Activated naive CD8-positive, alpha-beta T cell treated with anti-CD3 and anti-CD28 coated beads for 36 hours (primary cell): ENCODE measurements at places on chromosomes 7 and 10. TPM values are rescaled to one million over a fixed set of nuclear protein-coding genes. Genes with fewer than 3 reads are reported as not detected.

Gene NPSR1
- not detected for total RNA-seq

DNA sequence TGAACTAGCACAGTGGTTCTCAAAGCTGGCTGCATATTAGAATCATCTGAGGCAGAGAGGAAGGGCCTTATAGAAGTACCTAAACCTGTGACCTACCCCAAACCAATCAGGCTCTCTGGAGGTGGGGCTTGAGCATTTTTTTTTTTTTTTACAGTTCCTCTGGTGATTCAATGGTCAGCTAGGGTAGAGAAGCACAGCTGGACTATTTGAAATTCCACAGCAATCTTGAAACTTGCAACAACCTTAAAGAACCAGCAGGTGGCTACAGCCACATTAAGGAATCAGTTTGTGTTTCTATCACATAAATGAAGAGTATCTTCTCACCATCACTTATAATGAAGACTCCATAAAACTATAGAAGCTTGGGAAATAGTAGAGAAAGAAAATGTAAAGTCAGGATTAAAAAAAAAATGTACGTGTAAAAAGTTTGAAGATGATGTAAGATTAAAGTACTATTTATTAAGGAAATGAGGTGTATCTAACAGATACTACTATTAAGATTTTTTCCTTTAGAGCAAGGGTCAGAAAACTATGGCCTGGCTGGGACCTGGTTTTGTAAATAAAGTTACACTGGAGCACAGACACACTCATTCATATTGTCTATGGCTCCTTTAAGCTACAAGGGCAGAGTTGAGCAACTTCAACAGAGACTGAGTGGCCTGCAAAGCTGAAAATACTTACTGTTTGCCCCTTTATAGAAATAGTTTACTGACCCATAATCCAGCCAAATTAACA is 3.8 kb downstream of the RTKN2 start:
- H3K36me3 ChIP-seq = no peaks in the 10 kb centered on the region
- H3K4me1 ChIP-seq = peaks cover 12% of the 10 kb centered on the region
- H3K4me3 ChIP-seq = no peak overlapping the region
- H3K27ac ChIP-seq = no peak overlapping the region
- H3K27me3 ChIP-seq = peaks cover 34% of the 10 kb centered on the region

- H3K27ac ChIP-seq = no peak overlapping the region
- no peak for DNase-seq
- no peak overlapping the region for H3K4me3 ChIP-seq
These were observed 34.0 kb upstream of the CCDC7 start for GRCh38 chr10:32411797-32412498.

DNA sequence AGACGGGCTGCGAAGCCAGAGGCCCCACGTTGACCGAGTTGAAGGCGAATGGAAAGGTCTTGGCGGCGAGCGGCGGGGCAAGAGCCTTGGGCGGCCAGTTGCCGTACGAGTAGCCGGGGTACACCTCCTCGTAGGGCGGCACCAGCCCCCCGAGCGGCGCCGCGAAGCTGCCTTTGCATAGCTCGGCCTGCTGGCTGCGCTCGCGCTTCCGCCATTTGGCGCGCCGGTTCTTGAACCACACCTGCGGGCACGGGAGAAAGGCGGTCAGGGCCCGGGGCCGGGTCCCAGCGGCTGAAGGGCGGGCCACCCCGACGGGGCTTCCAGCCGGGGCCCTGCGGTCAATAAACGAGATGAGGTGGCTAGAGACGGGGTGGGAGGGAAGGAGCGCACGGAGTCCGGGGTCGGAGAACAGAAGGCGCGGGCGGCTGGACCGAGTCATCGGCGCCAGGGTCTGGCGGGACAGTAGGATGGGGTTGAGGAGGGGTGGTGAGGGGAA is 4.8 kb downstream of the ELOVL3 start:
- peaks cover 9% of the 10 kb centered on the region for H3K4me1 ChIP-seq
- peak overlapping the region; percentile 51 for H3K4me3 ChIP-seq
- no peaks in the 10 kb centered on the region for H3K36me3 ChIP-seq

DNA sequence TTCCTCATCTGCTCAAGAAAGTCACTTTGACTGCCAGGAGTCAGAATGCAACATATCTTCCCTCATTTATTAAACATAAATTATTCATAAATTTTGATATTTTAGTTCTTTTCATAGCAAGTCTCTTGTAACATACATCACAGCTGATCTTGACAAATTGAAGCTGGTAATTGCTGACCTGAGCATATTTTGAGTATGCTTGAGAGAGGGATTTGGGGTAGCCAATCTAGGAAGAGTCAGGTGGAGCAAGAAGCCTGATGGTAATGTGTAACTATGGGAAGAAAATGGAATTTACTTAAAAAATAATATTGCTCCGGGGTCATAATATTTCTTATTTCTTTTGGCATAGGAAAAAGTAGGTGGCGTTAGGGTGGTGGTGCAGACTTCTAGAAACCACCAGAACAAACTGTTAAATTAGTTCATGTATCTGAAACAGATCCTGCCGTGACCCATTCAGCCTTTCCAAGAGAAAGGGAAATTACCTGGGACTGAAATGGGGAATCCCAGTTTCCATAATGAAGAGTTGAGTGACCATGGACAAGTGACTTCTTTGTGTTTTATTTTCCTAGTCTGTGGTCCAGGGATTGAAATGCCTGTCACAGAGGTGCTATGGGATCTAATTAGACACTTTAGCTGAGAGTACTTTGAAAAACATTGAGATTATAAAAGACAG is 12.9 kb downstream of the CPED1 start:
- H3K27ac ChIP-seq = no peak overlapping the region
- H3K4me1 ChIP-seq = peaks cover 9% of the 10 kb centered on the region
- no peaks in the 10 kb centered on the region for H3K36me3 ChIP-seq
- no peak overlapping the region for H3K4me3 ChIP-seq
- DNase-seq = no peak

DNA sequence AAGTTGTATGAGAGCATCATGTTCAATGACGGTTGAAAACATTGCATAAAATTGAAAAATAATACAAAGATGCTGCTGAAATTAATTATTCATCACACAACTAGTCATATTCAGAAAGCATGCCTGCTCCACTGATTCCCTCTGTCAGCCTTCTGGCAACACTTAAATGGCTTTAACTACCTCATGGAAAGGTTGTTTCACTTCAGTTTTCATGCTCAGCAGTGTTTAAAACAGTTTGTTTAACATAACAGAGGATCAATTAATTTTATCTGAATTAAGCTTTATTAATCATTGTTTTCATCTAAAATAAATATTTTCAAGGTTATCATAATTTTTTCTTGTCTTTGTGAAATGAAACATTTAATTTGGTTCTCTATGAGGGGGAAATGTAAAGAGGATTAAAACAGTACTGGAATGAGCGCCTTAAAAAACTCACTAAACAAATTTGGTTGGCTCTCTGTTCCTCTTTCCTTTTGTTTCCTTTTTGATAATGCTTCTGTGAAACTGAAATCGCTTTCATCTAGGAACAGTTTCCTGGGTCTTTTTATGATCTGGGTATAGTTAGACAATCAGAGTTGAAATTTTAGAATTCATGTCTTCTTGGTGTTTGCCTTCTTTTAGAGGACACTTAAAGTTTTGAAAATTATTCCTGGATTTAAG is 427.4 kb downstream of the SH2D4B start:
- H3K36me3 ChIP-seq = no peaks in the 10 kb centered on the region
- H3K4me3 ChIP-seq = no peak overlapping the region
- no peaks in the 10 kb centered on the region for H3K4me1 ChIP-seq
- no peak for DNase-seq

DNA sequence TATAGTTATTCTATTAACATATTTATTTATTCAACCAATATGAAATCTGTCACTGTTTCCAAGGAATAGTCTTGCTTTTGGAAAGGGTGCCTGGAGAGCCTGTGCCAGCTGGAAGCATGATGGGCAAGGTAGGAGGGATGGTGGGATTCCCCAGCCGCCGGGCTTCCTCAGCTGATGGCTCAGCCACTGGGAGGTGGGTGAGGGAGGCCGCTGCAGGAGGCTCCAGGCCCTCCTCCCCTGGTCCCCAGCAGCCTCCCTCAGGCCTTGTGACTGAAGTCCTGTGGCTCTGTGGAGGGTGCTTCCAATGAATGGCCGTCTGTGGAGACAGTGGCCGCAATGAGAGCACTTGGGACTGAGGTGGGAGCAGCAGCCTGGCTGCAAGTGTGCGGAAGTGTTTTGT is 27.0 kb downstream of the SPAG6 start:
- no peak for DNase-seq
- peaks cover 18% of the 10 kb centered on the region for H3K4me1 ChIP-seq
- no peak overlapping the region for H3K4me3 ChIP-seq
- H3K27me3 ChIP-seq = no peaks in the 10 kb centered on the region

DNA sequence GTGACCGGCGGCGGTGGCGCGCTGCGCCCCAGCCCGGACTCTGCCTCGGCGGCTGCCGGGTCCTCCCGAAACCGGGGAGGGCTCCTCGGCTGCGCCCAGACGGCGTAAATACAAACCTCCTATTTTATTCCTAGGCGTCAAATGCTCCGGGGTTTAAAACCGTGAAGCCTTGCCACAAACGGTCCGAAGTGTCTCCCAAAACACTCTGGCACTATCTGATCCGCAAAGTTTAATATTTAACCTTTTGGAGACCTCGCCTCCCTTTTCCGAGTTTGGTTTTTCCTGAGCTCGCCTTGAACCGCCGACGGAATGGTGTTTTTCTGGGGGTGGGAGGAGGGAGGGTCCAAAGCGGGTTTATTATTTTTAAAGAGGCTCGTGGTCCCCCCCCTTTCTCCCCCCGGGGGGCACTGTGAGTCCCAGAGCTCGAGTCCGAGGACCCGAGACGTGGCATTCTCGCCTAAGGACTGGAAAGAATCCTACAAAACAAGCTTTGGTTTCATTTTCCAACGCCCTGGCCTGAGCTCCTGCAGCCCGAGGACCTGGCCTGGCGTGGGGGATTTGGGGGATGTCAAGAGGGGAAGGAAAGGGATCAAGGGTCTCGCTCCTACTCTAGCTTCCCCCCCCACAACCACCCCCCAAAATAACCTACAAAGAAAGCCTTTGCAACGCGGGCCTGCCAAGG is 1.8 kb downstream of the TNRC18 start:
- H3K4me3 ChIP-seq = peak overlapping the region; percentile 61
- no peaks in the 10 kb centered on the region for H3K36me3 ChIP-seq
- no peak for DNase-seq
- peaks cover 23% of the 10 kb centered on the region for H3K4me1 ChIP-seq
- H3K27me3 ChIP-seq = peaks cover 88% of the 10 kb centered on the region

DNA sequence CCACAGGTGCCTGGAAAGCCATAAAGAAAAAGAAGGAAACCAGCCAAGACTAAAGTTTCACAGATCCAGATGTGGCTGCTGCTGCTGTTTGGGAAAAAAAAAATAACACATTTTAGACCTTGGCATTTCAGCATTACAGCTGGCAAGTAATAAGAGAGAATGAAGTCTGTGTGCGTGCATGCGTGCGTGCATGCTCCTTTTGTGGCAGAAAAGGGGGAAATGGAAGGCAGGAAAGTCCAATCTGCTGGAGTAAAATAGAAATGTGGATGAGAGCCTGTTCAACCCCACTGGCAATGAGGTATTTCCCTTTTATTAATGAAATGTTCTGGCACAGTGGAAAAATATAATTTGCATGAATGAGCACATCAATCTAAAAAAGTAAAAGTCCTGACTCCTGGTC is 137.0 kb upstream of the SEMA3A start:
- H3K36me3 ChIP-seq = no peaks in the 10 kb centered on the region
- no peaks in the 10 kb centered on the region for H3K4me1 ChIP-seq
- no peak overlapping the region for H3K27ac ChIP-seq
- no peak for DNase-seq
- H3K27me3 ChIP-seq = peaks cover 4% of the 10 kb centered on the region
- H3K4me3 ChIP-seq = no peak overlapping the region

GRCh38 chr7:93148144-93148543 is at the start of gene SAMD9L:
Gene SAMD9L (minus strand): TSS chr7:93148385. CDS start chr7:93135971, 12,414 bp downstream.
- peak within 1 kb of the TSS; percentile 86 for H3K27ac ChIP-seq
- H3K27me3 ChIP-seq = no peaks in the 10 kb centered on the region
- DNase-seq = no peak
- peaks cover 31% of the 10 kb centered on the region for H3K36me3 ChIP-seq

- H3K27ac ChIP-seq = no peak overlapping the region
- no peak overlapping the region for H3K4me3 ChIP-seq
- no peaks in the 10 kb centered on the region for H3K4me1 ChIP-seq
- no peaks in the 10 kb centered on the region for H3K27me3 ChIP-seq
These were observed 488.5 kb downstream of the MDFIC start for GRCh38 chr7:115410434-115410820.

DNA sequence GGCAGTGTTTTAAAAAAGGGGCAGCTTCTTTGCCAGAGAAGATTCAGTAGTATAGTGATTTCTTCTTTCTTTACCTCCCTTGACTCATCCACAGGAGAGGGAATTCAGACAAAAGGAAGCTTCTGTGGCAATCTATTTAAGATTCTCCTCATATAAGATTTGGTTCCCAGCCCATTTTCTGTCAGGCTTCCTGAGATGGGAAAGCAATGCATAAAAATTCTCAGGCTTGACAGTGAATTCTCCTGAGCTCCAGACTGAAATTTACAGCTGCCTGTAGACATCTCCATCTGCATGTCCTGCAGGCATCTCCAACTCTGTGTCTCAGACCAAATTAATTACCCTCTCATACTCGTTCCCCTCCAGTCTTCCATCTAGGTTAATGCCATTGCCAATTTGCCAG is 72.8 kb downstream of the TSPAN12 start:
- H3K27ac ChIP-seq = no peak overlapping the region
- DNase-seq = no peak
- no peaks in the 10 kb centered on the region for H3K36me3 ChIP-seq
- H3K27me3 ChIP-seq = no peaks in the 10 kb centered on the region

GRCh38 chr7:35480806-35481205 is 214.1 kb downstream of the HERPUD2 start:
- no peak for DNase-seq
- no peaks in the 10 kb centered on the region for H3K4me1 ChIP-seq
- no peak overlapping the region for H3K27ac ChIP-seq
- no peak overlapping the region for H3K4me3 ChIP-seq
- H3K27me3 ChIP-seq = no peaks in the 10 kb centered on the region
- no peaks in the 10 kb centered on the region for H3K36me3 ChIP-seq

GRCh38 chr10:103740611-103741010 is 114.8 kb downstream of the SH3PXD2A start:
- no peak overlapping the region for H3K27ac ChIP-seq
- no peak overlapping the region for H3K4me3 ChIP-seq
- peaks cover 2% of the 10 kb centered on the region for H3K4me1 ChIP-seq
- no peaks in the 10 kb centered on the region for H3K36me3 ChIP-seq
- DNase-seq = no peak
- H3K27me3 ChIP-seq = no peaks in the 10 kb centered on the region

GRCh38 chr10:104350127-104350635 is 3.5 kb upstream of the CFAP58 start:
- H3K4me3 ChIP-seq = no peak overlapping the region
- no peak overlapping the region for H3K27ac ChIP-seq
- no peaks in the 10 kb centered on the region for H3K27me3 ChIP-seq
- no peaks in the 10 kb centered on the region for H3K36me3 ChIP-seq

- H3K27ac ChIP-seq = no peak overlapping the region
- no peaks in the 10 kb centered on the region for H3K27me3 ChIP-seq
- DNase-seq = no peak
- no peak overlapping the region for H3K4me3 ChIP-seq
- no peaks in the 10 kb centered on the region for H3K36me3 ChIP-seq
These were observed 64.2 kb upstream of the PRKAR2B start for GRCh38 chr7:106980358-106980685.
